ENCODE measurements at places on chromosomes 1 and 21.

DNA sequence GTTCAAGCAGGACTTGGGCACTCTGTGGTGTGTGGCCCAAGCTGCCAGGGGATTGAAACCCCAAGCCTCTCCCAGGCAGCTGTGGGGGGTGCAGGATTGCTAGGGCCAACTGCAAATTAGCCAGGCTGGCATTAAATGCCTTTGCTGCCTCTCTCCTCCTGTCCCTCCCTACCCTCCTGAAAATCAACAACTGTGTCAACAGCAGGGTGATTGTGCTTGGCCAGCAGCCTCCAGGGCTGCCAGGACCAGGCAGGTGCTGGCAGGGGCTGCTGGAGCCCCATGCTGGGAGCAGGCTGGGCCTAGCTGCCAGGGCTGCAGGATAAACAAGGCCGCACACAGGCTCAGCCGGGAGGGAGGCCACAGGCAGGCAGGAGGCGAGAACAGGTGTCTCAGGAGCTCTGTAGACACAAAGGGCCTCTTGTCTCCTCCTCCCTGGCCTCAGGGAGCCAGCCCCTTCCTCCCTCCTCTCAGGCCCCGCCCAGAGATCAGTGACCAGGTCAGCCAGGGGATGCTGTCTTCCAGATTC is 11.4 kb downstream of the SOX13 start:
- peak; percentile 69 for DNase-seq

- DNase-seq, result no peak
Observed at GRCh38 chr1:39328586-39329121, 124.2 kb downstream of the MACF1 start.

- DNase-seq, result peak; percentile 46
Observed at GRCh38 chr1:202063093-202063492, 52.7 kb downstream of the ELF3 start.

DNA sequence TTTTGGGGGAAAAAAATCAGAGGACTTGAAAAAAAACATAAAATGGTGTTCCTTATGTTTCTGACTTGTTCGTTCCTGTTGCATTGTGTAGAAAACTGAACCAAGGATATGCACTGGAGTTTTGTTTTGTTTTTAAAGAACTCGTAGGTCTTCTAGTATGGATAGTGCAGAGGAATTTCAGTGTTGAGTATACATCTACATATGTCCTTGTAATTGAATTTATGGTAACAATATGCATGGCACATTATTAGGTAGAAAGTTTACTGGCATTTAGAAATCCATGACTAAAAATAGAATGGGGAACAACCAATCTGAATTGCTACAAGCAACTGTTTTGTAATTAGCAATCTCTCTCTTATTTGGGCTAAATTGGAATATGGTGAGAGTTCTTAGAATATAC is 188.3 kb upstream of the ZRANB2 start:
- no peak for DNase-seq

DNA sequence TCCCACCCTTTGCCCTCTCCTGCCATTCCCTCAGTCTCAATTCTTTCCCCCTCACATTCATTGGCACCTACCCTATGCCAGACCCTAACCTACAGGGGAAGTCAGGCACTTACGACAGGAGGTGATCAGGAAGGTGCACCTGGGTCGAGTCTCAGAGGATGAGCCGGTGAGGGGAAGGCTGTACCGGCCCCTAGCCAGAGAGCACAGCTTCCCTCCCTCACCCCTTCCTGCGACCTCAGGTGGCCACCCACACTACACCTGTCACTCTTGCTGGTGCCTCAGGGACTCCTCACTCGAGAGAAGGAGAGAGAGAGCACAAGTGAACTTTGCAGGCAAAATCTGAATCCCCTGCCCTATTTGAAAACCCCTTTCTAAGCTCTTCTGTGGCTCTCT is 1.7 kb upstream of the MYOM3 start:
- DNase-seq, result no peak

DNA sequence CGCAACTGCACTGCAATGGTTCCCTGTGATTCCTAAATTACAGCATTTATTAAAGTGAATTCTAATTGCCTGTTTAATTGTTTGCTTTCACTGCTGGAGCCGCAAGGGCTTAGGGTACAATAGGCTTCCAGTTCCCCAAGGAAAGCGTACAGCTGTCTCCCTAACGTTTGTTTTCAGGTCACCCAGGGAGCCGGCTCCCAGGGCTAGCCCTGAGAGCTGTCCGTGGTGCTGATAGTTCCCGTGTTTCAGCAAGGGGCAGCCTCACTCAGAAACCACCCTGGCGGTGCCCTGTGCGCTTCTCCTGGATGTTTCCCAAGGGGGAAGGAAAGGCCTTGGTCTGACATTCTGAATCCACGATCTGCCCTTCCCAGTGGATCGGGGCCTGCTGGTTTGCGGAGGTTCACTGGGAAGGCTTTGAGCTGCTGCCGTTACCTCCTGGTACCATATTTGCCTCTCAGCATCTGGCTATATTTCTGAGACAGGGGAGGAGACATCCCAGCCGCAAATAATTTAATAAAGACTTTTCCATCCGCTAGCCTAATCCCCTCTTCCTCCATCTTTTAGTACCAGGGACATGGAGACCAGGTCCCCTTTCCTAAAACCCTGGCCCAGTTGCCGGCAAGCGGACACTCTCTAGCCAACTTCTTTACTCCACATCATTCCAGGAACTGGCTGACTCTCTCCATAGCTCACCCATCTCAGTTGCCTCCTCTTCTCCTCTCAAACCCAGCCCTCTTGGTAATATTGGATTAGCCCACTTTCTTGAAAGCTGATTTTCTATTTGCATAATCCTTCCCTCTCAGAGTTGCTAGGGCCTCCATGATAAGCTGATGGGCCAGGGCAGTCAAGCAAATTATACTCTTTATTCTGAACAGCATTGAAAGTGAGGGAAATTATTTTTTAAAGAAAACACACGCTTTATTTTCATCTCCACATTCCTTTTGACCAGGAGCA is 149.0 kb downstream of the IGSF21 start:
- DNase-seq, result peak; percentile 78

DNA sequence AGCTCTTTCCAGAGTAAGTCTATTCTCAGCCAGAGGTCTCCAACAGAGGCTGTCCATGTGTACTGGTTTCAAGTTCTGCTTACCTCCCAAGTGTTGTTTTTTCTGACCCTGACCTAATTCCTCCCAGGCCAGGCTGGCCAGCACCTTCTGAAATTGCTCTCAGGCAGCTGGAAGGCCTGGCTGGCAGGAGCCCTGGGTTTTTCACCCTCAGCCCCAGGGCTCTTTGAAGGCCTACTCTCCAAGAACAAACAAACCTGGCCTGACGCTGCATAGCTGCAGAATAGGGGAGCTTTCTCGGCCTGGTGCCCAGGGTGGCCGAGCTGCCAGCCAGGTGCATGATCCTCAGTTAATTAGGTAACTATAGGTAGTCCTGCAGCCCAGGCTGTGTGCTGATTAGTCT is 147.5 kb downstream of the CACNA1E start:
- DNase-seq, result no peak

GRCh38 chr1:153985341-153985912 is 712 bp downstream of the RAB13 start:
- DNase-seq, result peak; percentile 68

DNA sequence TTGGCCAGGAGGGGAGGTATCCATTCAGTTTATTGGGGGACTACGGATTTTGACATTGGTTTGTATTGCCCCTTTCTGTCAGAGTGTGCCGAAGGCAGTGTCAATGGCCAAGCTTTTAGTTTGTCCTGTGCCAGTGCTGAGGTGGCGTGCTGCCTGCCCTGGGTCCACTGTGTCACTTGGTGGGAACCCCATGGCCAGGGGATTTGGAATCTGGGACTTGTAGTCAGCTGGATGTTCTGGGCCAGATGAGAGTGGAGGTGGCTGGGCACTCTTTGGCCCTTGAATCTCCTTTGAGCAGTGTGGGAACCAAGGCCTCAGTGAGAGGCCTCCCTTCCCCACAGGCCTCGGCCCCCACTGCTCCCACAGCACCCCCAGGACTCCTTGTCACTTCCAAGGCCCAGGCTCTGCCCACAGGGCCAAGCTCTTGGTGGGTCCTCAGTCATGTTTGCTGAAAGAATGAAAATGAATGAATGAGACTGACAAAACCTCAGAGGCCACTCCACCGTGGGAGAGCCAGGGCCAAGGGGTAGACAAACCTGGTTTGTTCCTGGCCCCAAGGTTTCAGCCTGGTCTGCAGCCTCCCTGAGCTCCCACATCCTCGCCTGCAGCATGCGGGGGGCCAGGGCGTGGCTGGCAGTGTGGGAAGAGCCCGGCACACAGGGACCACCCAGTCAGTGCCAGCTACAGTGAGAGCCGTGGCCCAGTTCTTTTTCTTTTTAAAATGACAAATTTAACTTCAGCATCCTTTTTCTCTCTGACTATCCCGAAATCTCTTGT is 412.2 kb downstream of the MATN1 start:
- DNase-seq, result no peak

DNA sequence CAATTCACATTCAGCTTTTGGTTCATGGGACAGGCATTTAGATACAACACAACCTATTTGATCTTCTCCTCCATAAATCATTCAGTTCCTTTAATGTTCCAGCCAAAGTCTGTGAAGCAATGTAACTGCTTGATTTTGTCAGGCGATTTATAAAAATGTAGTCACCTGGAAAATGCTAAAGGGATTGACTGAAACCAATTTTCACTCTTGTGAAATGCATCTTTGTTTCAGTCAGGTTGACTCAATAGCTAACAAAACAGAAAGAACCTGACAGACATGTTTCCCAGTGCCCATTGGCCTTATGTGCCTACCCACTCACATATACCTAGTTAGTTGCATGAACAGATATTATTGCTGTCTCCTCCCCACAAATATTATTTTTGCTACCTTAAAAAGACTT is 335.7 kb downstream of the CHRM3 start:
- no peak for DNase-seq

GRCh38 chr21:36297938-36298572 is 21.9 kb upstream of the MORC3 start:
- no peak for DNase-seq

DNA sequence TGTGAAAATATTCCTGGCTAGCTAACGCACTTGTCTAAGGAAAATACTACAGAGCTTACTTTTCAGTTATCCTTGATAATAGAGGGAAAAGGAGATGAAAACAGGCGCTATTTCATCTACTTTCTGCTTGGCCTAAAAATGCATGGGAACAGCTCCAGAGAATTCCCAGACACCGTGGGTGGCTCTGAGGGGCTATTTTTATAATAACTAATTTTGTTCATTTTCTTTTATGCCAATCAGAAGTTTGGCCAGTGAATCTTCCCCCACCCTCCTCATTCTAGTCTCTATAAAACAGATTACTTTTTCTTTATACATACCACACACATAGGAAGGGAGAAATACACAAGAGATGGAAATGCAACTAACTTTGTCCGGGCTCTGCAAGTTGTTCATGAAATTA is 322.9 kb downstream of the SETD4 start:
- DNase-seq, result no peak

DNA sequence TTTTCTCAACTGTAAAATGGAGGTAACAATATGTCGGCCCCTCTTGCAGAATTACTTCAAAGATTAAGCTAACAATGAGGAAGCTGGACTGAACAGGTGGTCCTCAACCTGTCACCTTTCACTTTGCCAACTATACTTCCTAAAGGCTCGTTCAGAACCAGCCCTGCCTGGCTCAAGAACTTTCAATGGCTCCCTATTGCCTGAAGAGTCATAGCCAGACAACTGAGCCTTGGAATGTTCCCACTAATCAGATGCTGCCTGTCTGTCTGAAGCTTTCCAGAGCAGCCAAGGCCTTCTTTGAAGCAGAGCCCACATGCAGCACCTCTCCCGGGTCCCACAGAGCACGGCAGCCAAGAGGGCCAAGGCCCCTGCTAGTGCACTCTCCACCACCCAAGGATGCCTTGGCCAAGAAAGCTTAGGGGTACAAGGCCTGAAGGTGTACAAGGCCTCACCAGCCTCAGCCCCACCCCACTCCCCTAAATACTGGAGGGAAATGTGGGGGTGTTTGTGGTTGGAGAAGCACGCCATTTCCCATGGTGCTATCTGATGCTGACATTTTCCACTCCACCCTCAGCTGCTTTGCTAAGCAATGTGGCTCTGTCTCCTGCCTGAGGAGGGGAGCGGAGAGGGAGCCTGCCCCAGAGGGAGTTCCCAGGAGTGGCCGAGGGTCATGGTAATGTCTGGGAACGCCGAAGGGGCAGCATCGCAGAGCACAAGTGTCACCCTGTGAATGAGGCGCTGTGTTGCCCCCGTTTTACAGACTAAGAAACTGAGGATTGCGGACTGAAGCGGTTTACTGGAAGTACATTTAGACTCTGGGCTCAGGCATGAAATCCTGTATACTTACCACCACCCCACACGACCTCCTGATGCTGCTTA is 8.2 kb upstream of the LAPTM5 start:
- DNase-seq, result no peak

DNA sequence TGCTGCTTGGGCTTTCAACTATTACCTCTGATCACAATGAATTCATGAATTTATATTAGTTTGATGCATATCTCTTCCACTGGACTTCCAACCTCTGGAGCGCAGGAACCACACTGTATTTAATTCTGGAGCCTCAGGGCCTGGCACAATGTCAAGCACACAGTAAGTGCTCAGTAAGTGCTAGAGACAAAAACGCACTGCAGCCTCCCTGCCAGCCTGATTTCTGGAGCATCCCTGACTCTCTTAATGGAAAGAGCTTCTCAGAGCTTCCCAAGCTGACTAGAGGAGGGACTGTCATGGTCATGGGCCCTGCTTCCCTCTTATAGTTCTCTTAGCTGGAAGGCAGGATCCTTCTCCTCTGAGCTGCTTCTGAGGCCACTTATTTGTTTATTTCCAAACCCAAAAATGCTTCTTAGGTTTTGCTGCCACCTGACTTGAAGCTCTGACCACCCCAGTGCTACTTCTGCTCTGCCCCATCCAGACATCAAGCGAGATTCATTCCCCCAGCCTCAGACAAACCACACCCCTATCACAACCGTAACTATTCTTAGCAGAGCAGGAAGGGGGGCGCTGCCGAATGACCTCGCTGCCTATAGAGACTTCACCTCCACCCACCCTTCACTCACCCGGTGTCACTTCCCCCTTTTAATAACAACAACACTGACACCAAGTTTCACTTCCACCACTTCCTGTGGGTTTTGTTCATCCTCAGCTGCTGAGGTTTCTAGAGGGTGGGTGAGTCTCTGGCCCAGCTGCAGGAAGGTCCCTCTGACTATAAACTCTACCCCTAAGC is 33.6 kb downstream of the NUAK2 start:
- no peak for DNase-seq

GRCh38 chr1:3796215-3797061 is at the start of gene LRRC47:
TSS of gene LRRC47 (minus strand) at chr1:3796498. CDS start at chr1:3796476, 22 bp downstream.
- peak; percentile 97 for DNase-seq

GRCh38 chr21:28828981-28829380 is 163.7 kb downstream of the LTN1 start:
- DNase-seq, result no peak
